CD4-positive, alpha-beta T cell treated with Interferon gamma for 1 hour (primary cell): ENCODE measurements at places on chromosomes 2 and 18.

DNA sequence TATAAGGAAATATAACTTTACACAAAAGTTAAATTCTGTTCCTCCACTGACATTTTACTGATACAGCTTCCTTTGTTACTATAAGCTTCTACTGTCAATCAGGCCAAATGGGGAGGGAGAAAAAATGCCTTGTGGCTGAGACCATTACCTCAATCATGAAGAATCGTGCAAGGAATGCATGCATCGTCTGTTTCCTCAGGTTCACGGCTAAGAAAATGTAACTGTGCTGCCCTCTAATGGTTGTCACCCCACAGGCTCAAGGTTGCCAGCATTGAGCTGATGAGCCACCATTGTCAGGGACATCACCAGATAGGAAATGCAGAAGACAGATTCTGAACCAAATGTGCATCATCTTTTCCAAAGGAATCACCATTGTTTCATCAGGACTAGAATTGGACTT is 426.9 kb downstream of the CDH2 start:
- no peak for DNase-seq

DNA sequence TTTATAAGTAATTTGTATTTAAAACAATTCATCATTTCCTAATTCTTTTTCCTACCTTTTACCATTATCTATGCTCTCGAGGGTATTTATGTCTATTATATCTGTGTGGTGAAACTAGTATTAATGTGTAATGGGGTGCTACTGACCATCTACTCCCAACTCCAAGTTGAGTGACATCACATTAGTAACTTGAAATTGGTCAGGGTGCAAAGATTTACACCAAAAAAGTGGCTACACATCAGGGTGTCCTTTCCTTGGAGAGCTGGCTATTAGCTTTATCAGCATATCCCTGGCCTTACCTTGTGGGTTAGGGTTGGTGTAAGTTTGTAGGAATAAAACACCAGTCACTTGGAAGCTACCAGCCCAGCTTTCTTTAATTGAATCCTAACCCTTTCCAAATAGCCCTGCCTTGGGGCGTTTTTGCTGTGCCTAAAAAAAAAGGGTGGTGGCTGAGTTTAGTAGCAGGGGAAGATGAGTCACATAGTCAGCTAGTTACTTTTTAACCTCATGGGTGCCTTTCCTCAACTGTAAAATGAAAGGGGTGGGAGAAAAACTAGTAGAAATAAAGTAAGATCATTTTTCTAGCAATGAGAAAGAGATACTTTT is 14.0 kb downstream of the ANXA4 start:
- no peak for DNase-seq

- no peak for DNase-seq
Measured at GRCh38 chr2:118442996-118443553, 354.8 kb downstream of the INSIG2 start.

DNA sequence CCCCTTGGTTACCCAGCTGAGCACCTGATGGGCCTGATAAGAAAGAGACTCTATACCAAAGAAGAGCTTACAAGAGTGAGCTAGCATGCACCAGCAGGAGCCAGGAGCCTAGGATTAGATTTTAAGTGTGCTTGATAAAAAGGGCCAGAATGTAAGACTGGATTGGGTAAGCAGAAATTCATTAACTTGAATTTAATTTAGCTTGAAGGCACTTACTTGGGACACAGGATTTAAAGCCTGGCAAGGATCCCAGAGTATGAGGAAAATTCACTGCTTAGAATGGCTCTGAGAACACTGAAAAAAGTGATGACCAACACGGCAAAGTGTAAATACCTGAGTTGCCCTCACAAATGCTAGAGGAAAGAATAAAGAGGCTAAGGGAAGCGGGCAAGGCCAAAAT is 91.3 kb upstream of the RBBP8 start:
- no peak for DNase-seq

DNA sequence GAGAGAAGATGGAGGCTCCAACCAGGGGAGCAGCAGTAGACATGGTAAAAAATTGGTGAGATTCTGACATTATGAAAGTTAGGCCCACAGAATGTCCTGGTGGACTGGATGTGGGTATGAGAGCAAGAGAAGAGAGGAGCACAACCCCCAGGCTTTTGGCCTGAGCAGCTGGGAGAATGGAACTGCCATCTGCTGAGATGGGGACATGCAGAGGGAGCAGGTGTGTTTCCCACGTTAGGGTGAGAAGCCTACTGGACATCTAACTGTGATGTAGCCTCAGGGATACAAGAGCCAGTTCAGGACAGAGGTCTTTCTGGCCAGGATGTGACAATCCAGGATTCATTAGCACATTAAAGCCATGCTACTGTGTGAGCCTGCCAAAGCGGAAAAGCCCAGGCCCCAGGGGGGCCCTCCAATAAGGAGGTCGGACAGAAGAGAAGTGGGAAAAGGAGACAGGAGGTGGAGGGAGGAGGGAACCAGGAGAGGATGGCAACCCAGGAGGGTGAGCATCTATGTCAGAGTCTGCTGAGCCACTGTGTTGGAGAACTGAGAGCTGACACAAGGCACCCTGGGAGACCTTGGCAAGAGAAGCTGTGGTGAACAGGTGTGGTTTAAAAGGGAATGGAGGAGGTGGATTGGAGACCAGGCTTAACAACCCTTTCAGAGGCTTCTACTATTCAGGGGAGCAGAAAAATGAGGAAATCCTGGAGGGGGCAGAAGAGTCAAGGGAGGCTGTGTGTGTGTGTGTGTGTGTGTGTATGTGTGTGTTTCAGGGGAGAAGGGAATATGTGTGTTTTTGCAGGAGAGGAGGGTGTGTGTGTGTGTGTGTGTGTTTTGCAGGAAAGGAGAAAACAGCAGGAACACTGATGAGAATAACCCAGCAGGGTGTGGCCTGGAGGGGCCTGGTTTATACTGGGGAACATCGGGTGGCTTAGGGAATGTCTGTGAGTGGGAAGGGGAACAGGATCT is 10.5 kb downstream of the CYB5A start:
- no peak for DNase-seq

GRCh38 chr2:127154396-127154795 is 47.4 kb upstream of the BIN1 start:
- DNase-seq = no peak

DNA sequence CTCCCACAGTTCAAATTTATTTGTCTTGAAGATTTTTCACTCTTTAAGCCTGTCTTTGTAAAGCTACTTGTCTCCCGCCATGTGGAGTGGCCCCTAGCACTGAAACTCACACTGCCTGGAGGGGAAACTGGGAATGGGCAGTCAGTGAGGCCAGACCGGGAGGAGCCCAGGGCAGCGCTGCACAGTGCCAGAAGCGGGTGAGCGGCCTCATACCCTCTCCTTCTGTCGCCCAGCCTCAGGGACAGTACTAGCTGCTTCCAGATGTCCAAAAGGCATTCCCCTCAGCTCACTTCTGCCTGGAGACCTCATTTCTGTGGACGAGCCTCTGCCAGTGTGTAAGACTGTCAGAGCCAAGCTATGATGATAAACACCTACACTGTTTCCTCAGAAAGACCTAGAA is 79.9 kb downstream of the SEPTIN10 start:
- no peak for DNase-seq

DNA sequence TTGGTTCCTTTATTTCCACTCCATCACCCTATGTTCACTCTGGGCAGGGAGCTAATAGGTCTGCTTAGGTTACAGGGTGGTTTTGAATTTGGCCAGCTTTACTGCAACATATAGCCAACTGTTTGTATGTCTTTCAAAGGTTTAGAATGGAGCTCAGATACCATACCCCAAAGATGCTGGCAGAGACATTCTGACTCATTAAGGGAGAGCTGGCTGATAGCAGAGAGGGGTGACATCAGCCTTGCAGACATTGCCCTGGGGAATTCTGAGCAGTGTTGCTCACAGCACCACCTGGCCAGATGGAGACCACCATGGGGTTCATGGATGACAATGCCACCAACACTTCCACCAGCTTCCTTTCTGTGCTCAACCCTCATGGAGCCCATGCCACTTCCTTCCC is 2.1 kb downstream of the PROKR1 start:
- DNase-seq = no peak

- no peak for DNase-seq
Measured at GRCh38 chr2:3602553-3603339, 7.8 kb downstream of the COLEC11 start.
